T-helper 2 cell treated with Interferon-gamma antibody and Interleukin-4, amounts not matched to agents 5 μg/mL and 100 μg/mL, for 36 hours (primary cell): ENCODE measurements at places on chromosomes 4 and X.

- DNase-seq = no peak
Observed at GRCh38 chr4:176189891-176190795, 5.2 kb downstream of the SPATA4 start.

DNA sequence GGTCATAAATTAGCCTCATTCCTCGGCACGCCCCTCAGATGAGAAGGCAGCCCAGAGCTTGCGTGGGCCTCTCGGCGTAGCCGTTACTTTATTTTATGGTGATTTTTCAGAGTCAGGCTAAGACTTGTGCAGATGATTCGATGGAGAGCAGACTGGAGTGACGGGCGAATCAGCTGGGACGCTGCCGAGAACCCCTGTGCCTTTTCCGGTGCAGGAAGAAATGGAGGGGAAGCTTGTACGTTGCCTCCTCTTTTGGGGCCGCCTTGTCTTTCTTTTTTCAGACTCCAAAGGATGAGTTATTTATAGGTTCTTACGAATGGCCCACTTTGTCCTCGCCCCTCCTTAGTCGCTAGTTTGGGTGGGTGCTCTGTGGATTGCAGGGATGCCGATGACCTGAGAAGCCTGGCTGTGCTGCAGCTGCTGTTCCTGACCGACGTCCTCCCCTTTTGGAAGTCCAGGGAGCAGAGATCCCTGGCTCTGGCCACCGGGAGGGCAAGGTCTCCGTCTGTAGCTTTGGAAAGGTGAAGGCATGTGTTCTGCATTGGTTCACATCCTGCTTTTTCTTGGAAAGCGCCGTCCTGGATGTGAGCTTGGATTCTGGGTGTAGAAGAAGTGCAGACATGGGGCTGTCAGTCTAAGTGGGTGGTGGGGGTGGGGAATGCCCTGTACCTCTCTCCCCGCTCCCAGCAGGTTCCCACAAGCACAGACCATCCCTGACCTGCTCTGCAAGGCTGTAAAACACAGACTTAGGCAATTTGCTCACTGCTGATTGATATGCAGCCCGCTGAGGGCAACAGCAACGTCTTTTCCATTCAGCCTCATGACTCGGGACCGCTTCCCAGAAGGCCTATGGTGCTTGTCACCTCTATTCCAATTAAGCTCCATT, 9.3 kb downstream of the SORCS2 start:
- no peak for DNase-seq

GRCh38 chrX:1380672-1381233, 11.2 kb downstream of the SLC25A6 start:
- DNase-seq = no peak

DNA sequence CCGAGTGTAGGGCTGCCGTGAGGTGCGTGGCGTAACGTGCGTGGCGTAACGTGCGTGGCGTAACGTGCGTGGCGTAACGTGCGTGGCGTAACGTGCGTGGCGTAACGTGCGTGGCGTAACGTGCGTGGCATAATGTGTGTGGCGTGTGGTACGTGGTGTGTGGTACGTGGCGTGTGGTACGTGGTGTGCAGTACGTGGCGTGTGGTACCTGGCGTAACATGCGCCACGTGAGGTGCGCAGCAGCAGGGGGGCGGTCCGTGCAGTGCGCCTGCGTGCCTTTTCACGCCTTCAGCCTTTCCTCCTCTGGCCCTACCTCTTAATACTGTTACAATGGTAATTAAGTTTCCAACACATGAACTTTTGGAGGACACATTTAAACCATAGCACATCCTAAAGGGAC, at the start of gene TFDP3:
TFDP3 (minus strand) TSS at position 26 of the 400 bp plus-strand sequence. CDS start 95 bp downstream, outside the sequence.
- DNase-seq = no peak

GRCh38 chr4:85370400-85371032, 104.4 kb upstream of the ARHGAP24 start:
- DNase-seq = no peak

- DNase-seq = no peak
Observed at GRCh38 chr4:1514612-1515011, 108.4 kb upstream of the NKX1-1 start.

GRCh38 chrX:94977986-94978385, 1304.0 kb downstream of the FAM133A start:
- no peak for DNase-seq

GRCh38 chrX:132094164-132094563, 33.7 kb downstream of the FRMD7 start:
- no peak for DNase-seq

- DNase-seq = peak; percentile 13
Observed at GRCh38 chr4:185394568-185395237, 1.0 kb downstream of the LRP2BP start.
